Upper lobe of left lung (tissue), 6 donors: ENCODE measurements at places on chromosomes 2 and 18.
A peak's percentile ranks its signal among the peaks of the same experiment; 100 is the strongest.

DNA sequence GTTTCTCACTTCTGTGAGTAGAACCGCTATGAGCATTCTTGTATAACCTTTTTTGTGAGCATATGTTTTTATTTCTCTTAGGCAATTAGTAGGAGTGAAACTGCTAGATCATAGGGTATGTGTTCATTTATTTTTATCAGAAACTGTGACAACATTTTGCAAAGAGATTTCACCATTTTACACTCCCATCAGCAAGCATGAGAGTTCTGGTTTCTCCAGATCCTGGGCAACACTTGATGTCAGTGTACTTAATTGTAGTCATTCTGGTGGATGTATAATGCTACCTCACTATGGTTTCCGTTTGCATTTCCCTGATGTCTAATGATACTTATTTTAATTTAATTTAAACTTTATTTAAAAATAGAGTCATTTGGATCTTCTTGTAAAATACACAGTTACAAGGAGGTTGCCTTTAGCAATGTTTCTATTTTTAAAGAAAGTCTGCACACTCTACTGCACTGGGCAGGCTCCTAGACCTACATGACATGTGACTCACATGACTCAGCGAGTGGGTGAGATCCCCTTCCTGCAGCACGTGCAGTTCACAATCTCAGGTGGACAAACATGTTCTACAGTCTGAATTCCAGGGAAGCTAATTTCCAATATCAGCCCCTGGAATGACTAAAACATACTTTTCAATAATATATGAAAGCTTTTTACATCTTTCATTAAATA, 127.0 kb upstream of the BCL2L11 start:
- DNase-seq = peak; percentile 87

DNA sequence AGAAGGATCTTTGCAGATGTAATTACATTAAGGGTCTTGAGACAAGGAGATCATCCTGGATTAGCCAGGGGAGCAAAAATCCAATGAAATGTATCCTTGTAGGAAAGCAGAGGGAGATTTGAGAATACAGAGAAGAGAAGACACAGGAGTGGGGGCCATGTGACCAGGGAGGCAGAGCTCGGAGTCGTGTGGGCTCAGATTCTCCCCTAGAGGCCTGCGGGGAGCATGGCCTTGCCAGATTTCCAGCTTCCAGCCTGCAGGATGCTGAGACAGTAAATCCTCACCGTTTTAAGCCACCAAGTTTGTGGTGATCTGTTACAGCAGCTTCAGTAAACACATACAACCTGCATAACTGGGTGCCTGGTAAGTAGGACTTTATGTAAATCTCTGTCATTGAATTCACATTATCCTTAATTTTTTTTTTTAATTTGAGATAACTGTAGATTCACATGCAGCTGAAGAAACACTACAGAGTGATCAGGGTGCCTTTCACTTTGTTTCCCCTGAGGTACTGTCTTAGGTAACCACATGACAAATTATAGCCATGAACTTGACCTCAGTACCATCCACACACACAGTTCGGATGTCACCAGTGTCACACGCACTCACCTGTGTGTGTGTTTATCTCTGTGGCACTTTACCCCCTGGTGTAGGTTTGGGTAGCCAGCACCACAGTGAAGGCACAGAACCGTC, 138.4 kb upstream of the HDAC4 start:
- no peak for DNase-seq

DNA sequence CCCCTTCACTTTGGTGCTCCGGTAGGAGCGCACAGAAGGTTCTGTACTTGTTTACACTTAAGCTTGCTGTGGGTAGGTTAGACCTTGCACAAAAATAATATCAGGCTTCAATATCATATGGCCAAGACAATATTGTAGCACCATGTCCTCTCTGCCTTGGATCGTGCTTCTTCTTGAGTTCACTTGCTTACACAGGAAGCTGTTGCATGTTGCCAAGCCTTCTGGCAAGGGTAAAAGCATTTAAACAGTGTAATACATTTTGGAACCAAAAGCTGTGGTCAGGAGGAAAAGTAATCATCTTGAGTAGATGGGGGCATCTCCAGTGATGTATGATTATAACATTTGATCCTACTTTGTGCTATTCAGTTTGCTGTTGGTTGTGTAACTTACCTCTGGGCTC, 197.5 kb downstream of the LTBP1 start:
- DNase-seq = no peak

GRCh38 chr2:19577723-19578122, 219.3 kb upstream of the OSR1 start:
- no peak for DNase-seq

DNA sequence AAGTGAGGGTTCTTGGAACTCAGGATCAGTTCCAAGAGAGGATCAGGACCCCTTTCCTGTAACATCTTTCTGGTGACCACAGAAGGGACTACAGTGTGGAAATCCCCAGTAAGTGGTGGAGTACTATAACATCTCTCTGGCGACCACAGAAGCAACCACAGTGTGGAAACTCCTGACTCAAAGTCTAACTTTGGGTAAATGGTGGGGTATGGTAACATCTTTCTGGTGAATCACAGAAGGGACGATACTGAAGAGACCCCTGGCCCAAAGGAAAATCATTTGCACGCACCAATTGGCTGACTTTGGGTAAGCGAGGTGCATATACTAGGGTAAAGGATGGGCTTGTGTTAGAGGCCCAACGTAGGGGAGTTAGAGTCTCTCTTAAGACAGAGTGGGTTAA, 56.3 kb upstream of the GULP1 start:
- no peak for DNase-seq

- DNase-seq = no peak
Measured at GRCh38 chr2:101364878-101365277, 22.4 kb downstream of the CREG2 start.

- no peak for DNase-seq
Measured at GRCh38 chr18:42068030-42068429, 113.0 kb downstream of the PIK3C3 start.

GRCh38 chr2:45194596-45194995, 185.3 kb upstream of the SIX2 start:
- DNase-seq = no peak

DNA sequence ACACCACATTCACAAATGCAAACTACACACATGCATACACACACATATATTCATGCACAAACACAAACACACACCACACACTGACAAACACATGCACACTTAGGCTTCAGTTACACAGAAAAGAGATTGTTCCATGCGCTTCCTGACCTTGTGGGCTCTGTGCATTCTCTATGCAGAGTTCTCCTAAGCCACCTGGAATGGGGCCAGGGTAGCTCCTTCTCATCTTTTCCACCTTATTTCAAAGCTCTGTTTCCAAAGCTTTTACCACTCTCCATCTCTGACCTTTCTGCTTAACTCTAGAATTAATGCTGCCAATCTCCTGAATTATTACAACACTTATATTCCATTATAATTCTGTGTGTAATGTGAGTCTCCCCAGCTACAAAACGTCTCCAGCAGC, 522.3 kb upstream of the MYT1L start:
- DNase-seq = no peak

DNA sequence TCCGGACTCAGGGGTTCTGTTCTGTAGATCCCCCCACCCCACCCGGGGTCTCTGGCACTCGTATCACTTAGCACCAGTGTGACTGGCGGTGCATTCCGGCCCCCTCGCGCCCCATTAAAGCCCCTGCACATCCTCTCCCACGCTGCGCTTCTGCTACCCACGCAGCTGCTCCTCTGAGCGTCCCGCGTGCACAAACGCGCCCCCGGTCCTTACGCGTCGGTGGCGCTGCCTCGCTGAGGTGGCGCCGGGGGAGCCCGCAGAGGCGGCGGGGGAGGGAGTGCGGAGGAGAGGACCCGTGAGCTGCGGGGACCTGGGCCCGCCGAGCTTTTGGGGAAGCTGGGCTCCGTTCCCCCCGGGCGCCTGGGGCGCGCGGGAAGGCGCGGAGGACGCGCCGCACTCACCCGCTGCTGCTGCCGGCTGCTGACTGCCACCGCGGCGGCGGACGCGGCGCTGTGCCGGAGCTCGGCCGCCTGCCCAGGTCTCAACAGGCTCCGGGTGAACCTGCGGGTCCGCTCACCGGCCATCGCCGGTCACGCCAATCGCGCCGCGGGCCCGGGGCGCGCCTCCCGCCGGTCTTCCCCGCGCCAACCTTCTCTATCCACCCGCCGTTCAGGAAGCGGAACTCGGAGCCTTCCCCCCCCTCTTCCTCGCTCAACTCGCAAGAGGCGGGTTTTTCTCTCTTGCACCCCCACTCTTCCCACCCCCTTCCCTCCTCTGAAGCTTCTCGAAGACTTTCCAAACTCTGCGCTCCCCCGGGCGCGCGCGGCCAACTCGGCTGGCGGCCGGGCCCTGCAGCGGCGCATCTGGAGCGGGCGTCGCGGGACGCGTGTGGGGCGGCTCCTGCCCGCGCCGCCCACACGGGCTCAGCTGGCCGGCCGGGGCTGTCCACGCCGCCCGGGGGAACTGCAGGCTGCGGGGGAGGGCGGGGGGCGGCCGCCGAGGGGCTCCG, at the start of gene DOCK10:
Gene DOCK10 (minus strand): TSS at position 618 of the 949 bp plus-strand sequence. CDS start 94 bp downstream, at position 524.
- DNase-seq = peak; percentile 90

DNA sequence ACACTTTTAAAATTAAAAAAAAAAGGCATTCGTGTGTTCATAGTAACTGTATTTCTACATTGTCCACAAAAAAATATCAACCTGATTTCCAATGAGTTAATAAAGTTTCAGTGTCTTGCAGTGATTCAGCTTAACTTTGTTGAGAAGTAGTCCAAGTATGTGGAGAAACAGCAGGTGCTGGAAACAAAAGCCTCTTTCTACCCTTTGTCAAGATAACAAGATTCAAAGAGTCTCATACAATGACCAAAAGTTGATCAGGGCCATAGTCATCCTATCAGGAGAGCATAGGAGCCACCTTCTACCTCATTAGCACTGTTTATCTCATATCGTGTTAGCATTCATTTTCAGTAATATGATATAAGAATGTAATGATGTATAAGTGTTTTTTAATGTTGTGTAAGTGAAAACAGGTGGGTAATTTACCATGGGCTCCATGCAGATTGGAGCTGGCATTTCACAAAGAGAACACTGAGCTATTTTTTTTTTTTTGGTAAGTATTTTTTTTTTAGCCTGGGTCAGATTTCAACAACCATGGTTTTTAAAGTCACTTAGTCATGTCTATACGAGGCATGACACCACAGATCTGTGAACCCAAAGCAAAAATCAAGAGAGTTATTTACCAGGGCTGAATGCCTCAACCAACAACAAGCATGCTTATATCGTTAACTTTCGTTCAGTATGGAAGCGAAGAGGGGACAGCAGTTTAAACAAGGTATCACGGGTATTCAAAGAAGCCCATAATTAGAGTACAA, 165.0 kb upstream of the ZNF521 start:
- DNase-seq = no peak

DNA sequence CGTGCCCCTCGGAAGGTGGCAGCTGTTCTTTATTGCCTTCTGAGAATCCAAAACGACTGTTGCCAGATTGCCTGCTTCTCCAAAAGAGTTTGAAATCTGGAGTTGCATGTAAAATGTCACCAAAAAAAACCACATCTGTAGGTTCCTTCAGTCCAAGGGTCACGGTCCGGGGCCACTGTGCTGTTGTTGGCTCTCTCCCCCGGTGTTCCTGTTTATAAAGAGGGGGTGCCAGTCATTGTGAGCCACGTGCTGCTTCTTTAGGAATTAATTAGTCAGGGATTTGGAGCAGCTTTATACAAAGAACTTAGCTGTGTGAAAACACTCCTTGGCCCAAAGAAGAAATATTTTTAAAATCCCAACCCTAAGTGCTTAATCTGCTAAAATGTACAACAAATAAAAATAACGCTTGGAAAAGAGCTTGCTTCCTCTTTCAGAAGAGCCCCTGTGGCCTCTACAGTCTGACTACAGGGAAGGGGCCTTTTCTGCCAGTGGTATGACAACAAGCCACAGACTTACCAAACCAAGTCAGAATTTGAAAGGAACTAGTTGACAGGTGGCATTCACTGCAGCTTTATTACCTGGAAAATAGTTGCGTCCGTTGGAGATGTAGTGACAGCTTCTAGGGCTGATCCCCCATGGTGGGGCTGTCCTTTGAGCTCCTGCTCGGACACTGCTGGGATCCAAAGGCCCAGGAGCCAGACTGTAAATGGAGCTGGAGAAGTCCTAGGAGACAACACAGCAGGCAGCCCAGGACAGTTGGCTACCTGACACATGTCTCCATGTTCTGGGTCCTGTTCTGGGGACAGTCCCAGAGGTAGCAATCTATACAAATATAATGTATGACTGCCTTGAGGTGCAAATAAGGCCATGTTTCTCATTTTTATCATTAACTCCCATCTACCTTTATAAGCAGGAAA, 84.5 kb upstream of the SLC1A4 start:
- DNase-seq = no peak

- DNase-seq = no peak
Measured at GRCh38 chr18:9494778-9495331, 19.5 kb downstream of the RALBP1 start.

DNA sequence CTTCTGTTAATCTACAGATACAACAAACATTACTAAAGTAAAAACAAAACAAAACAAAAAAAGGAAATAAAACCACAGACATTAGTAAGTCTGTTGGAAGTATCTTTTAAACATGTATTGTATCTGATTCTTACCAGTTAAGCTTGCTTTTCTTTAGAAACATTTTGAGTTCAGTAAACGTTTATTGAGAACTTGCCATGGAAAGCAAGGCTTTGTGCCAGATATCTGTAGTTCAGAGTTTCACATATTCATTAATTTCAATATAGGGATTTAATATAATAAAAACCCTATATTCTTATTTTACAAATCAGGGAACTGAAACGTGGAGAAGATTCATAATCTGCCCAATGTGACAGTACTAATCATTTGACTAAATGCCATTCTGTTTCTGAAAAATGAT, 1101.0 kb upstream of the GYPC start:
- DNase-seq = no peak

DNA sequence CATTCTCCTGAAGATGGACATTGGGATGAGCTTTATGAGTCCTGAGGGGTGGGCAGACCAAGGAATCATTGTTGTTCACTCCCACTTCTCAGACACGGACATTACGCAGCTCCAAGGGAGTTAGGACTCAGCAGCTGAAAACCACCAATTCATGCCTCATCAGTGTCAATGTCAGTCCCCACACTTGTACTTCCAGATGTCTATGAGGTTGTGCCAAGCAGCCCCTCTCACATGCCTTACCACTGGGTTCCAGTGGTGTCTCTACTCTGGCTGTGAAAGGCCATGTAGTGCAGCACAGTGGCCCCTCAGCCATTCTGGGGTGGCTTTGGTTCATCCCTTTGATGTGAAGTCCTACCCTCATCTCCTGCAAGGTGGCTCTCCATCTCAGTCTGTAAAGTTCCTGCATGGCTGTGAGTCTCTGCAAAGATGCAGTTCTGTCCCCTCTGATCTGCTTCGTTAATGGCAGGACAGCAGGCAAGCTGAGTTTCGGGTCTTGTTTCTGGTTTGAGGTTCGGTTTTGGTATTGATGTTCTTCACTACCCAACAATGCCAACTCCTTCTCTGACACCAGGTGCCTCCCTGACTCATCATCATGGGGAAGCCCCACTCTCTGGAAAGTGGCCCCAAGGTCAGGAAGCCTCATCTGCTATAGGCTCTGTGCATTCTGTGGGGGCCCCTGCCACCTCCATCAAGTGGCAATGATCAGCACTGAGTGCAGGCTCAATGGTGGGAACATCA, 14.0 kb upstream of the COL6A3 start:
- DNase-seq = no peak

DNA sequence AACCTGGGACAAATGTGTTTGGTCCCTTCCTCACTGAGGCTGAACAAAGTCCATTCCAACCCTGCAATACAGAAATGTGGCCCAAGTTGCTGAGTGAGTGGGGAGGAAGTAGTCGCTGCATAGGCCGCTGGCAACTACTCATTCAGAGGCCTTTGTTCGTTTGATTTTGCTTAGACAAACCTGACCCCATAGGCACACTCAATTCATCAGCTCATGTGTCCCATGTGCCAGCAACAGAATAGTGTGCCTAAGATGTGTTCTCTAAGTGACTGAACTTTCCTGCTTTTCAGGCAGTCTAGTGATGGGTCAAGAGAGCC, 23.0 kb downstream of the PTPN18 start:
- DNase-seq = no peak

GRCh38 chr18:61196750-61197149, 136.5 kb upstream of the CDH20 start:
- no peak for DNase-seq
